HuH-7 (cell line): ENCODE measurements at places on chromosomes 4 and X.

- no peak for DNase-seq
Measured at GRCh38 chr4:147312376-147313046, 168.4 kb upstream of the EDNRA start.

DNA sequence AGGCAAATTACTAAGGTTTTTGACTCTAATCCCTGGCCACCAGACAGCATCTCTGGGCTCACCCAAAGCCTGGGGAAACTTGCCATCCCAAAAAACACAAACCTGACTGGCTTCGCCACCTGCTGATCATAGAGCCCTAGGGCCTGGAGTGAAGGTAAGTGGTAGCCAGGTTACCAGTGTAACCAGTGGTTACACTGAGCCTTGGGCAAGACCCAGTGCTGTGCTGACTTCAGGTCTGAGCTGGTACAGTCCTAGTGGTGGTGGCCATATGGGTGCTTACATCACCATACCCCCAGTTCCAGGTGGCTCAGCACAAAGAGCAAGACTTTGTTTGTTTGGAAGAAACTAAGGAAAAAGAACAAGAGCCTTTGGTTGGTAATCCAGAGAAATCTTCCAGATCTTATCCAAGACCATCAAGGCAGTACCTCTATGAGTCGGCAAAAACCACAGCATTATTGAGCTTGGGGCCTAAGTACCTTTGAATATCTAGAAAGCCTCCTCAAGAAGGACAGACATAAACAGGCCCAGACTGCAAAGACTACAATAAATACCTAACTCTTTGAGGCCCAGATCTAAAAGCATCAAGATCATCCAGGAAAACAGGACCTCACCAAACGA lies 13.7 kb downstream of the MED14 start:
- no peak for DNase-seq

DNA sequence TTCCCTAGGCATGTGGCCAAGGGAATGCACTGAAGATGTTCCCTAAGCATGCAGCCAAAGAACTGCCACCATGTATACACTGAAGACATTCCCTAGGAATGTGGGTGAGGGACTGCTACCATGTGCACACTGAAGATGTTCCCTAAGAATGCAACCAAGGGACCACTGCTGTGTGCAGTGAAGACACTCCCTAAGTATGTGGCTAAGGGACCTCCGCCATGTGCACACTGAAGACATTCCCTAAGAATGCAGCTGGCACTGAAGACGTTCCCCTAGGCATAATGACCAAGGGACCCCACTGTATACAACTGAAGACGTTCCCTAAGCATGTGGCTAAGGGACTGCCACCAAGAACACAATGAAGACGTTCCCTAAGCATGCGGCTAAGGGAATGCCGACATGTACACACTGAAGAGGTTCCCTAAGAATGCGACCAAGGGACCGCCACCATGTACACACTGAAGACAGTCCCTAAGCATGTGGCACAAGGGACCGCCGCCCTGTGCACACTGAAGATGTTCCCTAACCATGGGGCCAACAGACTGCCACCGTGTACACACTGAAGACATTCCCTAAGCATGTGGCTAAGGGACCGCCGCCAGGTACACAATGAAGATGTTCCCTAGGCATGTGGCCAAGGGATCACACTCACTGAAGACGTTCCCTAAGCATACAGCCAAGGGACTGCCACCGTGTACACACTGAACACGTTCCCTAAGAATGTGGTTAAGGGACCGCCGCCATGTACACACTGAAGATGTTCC lies 25.6 kb downstream of the DHRSX start:
- DNase-seq: no peak

DNA sequence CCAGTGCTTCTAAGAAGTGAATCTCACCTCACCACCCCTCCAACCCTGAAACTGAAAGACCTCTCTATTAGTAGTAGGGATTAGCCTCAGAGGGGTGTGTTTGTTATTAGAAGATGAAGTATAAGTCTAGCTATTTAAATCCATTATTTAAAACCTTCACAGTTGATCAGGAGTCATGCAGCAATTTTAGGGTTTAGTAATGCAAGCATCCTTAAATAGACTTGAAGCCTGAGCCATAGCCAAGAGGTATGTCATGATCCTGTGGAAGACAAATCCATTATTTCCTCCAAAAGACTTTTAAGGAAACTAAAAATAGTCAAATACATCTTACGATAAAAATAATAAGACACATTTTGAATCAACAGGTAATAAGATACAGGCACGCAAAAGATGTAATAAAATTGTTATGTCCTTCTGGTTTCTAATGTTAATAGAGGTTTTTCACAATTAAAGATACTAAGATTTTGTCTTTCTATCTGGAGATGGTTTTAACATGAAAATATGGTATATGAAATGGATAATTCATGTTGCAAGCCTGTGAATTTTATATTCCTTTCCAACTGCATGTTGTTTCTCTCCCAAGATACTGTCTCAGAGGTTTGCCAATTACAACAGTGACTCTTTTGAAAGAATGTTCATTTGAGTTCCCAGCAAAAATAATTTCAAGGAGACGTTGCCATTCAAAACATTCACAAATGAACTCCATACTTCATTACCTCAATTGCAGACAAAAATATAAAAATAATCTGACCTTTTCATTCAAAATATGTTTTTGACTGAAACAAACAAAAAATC lies 68.0 kb downstream of the LUZP4 start:
- no peak for DNase-seq

GRCh38 chr4:169397762-169398161 lies 127.0 kb upstream of the SH3RF1 start:
- no peak for DNase-seq
